Cardiac septum (tissue), 1 donor: ENCODE measurements at places on chromosomes 16 and 17. TPM values are rescaled to one million over a fixed set of nuclear protein-coding genes. Genes with fewer than 3 reads are reported as not detected.

MT1F gene
- 2.2 TPM for total RNA-seq

GID4 gene
- total RNA-seq: 17.9 TPM

VAT1L gene
- total RNA-seq: 49.4 TPM

CA10 gene
- not detected for total RNA-seq

TBX2 gene
- total RNA-seq: 17.2 TPM

TMEM114 gene
- total RNA-seq: not detected

CD19 gene
- total RNA-seq: not detected

KRT37 gene
- total RNA-seq: not detected
